ENCODE measurements at places on chromosomes 1 and 21.

GRCh38 chr1:208256091-208256490 lies 11.9 kb upstream of the PLXNA2 start:
- no peak for DNase-seq

DNA sequence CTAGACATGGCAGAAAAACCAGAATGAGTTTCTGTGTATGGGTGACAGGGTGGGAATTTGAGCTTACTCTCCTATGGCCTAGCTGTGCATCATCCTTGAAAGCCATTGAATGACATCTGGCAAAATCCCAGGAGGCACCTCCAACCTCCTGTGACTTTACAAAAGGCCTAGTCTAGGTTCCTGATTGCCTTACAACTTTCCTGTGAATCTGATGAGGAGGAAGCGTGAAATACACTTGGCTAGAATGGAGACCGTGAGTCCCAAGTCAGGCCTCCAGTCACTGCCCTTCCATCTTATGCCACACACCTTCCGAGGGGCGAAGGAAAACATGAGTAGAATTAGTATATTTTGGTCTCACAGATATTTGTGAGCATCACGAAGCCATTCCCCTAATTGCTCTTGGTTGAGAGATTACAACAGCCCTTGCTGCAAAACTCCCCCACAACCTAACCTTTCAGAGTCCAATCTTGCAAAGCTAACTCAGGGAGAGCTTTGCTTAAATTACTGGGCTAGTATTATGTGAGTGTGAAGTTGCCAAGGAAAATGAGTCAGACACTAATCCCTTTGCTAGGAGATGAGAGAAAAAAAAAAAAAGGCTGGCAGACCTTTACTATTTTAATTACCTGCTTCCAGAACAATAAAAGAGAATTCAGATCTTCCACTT lies 36.3 kb upstream of the PAXBP1 start:
- DNase-seq, result no peak

GRCh38 chr1:83900524-83900923 lies 98.4 kb downstream of the TTLL7 start:
- DNase-seq, result no peak

DNA sequence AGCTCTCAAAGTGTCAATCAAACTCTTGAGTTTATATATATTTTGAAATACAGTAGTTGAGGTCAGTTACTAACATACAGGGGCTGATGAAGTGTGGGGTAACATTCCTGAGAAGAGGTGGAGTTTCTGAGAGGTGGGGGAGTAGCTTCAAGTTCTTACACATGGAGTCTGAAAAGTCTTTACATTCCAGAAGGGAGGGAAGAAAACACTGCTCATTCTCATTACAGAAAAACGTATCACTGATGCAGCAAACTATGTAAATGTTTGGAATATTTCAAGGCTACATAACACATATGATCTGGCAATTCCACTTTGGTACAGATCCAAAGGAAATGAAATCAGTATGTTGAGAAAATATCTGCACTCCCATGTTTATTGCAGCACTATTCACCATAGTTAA lies 1065.8 kb upstream of the B3GALT2 start:
- no peak for DNase-seq

DNA sequence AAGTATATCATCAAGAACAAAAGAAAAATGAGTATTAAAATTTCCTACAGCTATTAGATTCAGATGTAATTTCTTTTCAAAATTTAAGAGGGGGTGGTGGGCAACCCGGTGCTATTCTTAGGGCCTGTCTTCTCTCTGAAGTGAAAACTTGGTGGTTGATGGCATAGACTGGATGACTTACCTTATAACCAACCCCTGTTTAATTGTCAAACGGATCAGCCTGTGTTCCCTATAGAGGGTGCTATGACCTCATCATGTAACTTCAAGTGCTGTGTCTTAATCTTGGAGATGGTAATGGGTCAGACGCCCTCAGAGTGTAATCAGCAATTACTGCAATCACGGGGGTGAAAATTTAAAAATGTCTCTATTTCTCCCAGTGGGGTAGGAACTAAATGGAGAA lies 176.2 kb downstream of the PCP4 start:
- DNase-seq, result no peak

DNA sequence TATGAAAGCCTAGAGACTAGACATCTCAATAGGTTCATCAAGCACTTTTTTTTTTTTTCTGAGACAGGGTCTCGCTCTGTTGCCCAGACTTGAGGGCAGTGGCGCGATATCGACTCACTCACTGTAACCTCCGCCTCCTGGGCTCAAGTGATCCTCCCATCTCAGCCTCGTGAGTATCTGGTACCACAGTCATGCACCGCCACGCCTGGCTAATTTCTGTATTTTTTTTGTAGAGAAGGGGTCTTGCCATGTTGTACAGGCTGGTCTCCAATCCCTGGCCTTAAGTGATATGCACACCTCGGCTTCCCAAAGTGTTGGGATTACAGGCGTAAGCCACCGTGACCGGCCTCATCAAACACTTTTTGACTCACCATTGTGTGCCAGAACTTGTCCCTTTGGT lies 613 bp upstream of the GPATCH4 start:
- DNase-seq, result no peak

DNA sequence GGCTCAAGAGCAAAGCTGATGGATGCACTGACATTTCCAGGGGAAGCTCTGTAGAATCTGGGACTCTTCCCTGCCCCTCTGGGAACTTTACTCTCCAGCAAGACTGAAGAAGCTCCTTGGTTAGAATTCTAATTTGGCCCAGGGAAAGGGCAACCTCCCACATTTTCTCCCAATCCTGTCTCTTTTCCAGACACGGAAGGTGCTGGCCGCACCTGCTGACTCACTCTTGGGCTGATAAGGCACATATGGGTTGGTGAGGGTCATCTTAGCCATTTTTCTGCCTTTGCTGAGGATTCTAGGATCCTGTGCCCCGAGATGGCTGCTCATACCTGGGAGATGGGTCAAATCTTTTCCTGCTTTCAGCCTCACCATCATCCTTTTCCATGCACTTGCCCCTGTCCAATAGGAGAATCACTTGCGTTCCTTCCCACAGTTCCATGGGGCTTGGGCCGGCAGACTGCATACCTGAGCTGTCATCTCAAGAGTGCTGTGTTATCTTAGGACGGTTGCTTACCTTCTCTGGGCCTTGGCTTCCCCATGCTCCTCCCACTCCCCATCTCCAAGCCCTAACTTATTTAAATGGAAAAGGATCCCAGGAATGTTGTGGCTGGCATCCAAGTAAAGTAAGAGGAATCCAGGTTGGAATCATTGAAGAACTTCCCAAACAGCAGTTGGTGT lies 1.3 kb downstream of the TINAGL1 start:
- DNase-seq, result no peak

DNA sequence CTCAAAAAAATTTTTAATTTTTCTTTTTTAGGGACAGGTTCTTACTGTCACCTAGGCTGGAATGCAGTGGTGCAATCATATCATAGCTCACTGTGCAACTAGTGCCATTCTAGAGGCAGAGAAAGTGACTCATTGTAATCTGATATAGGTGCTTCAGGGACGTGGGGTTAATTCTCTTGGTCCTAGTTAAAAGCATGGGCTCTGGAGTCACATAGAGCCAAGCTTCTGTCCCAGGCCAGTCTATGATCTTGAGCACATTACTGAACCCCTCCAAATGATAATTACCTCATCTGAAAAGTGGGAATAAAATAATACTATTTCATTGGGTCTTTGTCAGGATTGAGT lies 1.1 kb upstream of the ADIPOR1 start:
- no peak for DNase-seq

DNA sequence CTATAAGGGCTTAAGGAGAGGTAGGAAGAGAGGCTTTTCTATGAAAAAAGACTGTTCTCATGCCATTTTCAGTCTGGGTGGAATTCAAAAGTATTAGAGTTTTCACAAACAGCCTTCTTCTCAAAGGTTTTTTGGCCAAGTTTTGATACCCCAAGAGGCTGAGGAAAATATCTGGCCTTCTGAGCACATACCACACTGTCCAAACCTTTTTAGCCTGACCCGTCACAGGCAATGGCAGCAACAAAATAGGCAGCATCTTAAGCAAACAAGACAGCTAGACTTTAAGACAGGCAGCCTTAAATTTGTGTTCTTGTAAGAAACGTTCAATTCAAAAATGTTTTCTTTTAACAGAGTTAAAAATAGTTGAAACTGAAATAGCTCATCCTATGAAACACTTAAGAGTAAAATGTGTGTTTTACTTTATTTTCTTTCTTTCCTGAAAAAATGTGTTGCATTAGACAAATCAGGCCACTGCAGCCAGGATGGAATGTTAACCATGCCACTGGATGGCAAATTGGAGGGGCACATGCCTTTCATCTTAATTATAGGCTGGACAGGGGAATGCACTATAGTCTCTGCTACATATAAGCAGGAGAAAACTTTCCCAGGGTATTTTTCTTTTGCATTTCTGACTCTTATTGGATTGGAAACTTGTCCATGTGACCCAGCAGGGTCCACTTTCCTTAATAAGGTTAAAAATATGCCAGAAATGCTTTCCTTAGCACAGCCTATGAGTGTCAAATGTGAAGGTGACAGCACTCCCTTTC lies 315.0 kb downstream of the TGFB2 start:
- DNase-seq, result no peak

GRCh38 chr1:201946224-201946908 lies at the start of gene LMOD1:
TSS of gene LMOD1 (minus strand) at chr1:201946548. CDS start at chr1:201946340, 208 bp downstream.
- DNase-seq, result no peak

- DNase-seq, result no peak
Measured at GRCh38 chr1:82090104-82090503, 289.4 kb downstream of the ADGRL2 start.

- DNase-seq, result no peak
Measured at GRCh38 chr1:76465030-76465429, 390.5 kb downstream of the ST6GALNAC3 start.

GRCh38 chr1:190140644-190141043 lies 337.0 kb downstream of the BRINP3 start:
- no peak for DNase-seq

DNA sequence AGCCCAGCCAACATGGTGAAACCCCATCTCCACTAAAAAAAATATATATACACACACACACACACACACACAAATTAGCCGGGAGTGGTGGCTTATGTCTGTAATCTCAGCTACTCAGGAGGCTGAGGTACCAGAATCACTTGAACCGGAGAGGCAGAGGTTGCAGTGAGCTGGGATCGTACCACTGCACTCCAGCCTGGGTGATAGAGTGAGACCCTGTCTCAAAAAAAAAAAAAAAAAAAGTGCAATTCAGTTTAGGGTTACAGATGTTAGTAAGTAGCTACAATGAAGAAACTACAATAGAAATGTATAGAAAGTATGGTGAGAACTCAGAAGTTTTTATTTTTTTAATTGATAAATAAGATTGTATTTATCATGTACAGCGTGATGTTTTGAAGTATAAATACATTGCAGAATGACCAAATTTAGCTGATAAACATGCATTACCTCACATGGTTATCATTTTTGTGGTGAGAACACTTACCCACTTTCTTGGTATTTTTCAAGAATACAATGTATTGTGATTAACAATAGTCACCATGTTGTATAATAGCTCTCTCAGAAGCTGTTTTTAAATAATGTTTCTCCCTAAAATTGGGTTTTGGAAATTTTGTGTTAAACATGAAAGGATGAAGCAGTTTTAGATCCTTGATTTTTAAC lies 17.9 kb downstream of the KDM1A start:
- no peak for DNase-seq

DNA sequence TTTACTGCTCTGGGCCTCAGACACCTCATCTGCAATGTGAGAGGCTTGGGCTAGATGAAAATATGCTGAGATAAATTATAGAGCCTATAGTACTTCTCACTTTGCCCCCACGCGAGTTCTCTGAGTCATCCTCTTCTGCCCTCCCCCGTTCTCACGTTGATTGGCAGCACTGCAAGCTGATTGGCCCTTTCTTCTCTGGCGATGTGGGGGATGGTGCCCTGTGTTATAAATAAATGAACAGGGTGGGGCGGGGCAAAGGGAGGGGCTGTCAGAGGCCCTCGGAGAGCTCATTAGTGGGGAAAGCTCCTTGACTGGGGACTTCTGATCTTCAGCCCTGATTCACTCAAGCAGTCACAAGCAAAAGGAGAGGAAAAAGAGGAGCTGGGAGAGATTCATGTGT lies 64.3 kb upstream of the ZC3H12A start:
- DNase-seq, result no peak
